ENCODE measurements at places on chromosomes 6 and 20.
A peak's percentile ranks its signal among the peaks of the same experiment; 100 is the strongest.

DNA sequence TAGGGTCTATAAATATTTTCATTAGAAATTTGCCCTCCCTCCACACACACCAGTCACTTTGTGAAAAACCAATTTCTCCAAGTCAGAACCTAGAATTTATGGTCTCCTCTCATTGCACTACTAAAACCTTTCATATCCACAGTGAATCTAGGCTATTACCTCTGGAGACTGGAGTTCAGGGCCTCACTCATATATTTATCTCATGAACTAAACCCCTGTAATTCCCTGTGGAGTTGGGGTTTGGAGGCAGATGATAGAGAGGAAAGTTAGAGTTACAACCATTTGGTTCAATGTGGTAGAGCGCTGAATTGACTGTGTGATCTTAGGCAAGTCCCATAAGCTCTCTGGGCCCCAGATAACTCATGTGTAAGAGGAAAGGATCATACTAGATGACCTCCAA is 18.2 kb upstream of the CEP85L start:
- no peak for DNase-seq

DNA sequence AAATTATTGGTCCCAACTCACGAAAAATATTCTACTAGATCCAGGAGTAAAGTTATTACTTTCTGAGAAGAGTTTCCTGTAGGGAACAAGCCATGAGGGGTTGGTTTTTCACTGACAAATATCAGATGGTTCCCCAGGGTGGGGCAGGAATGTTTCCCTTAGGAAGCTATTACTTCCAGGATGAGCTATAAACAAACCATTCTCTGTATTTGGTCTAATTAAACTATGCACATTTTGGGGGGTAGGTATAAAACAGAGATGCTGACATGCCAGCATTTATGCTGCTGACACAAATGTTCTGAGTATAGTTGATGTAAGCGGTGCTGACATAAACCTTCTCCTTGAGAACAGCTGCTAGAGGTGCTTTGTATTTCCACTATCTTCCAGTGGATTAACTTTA is 54.2 kb downstream of the OGFRL1 start:
- DNase-seq: no peak

DNA sequence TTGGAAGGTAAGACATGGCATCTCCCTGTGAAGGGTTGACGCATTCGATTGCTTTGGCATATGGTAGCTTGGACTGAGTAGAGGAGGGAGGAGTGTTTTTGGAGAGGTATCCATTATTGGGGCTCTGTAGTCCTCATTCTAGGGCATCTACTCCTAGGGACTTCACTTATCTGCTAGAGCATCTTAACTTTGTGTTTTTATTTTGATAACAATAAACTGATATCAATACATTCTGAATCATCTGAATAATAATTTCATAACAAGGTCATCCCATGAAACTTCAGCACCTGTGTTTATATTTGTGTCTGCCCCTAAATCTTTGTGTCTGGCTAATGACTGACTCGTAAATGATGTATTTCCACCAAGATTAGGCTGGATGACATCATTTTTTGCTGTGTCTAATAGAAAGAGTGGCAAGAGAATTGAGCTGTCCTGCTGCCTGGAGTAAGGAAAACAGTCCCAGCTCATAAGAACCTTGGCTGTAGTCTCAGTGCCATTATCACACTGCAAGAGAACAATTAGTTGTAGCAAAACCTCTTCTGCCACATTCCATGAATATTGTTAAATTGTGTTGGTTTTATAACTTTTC is 288.5 kb downstream of the PRL start:
- DNase-seq: no peak

- DNase-seq: no peak
Measured at GRCh38 chr20:4119854-4120209, 104.5 kb upstream of the RNF24 start.

DNA sequence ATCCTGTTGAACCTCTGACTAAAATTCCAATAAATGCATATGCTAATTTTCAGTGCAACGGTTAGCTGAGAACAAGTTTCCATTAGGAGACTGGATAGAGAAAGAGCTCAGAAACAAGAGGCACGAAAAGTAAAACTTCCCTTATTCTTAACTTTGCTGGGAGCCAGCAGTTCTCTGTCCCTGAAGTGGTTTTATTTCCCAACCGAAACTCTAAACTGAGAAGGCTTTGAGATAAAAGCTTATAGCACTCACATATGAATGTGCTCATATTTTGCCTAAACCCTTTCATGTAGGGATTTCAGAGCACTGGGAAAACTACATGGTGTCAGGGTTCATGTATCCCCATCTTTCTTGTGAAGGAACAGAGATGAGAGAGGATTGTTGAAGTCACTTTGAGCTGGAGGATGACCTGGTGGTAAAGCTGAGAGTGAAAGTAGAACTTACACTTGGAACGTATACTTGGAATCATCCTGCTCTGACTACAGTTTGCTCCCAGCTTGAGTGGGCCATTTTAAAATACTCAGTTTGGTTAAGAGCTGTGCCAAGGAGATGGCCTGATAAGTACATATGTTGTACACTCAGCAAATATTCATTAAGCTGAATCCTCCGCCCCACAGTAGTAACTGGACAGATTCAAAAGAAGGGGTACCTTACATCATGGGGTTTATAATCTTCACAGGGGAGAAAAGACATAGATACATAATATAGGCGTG is 324.2 kb upstream of the CNR1 start:
- DNase-seq: no peak

GRCh38 chr6:31575952-31576685 is 754 bp downstream of the TNF start:
- no peak for DNase-seq

DNA sequence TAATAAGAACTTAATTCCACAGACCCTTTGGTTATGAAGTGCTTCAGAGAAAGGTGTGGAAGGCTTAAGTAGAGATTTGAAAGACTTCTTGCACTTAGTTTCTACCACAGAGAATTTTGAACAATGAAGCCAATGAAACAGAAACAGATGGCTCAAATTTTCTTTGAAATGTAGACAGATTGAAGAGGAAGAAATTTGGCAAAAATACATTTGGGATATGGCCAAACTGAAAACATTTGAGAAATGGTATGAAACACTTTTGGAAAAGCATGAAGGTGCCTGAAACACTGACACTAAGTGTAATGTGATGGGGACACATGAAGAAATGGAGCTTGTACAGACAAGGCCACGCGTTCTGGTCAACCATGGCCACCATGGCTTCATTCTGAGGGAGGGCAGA is 272.4 kb upstream of the EXOC2 start:
- DNase-seq: no peak

DNA sequence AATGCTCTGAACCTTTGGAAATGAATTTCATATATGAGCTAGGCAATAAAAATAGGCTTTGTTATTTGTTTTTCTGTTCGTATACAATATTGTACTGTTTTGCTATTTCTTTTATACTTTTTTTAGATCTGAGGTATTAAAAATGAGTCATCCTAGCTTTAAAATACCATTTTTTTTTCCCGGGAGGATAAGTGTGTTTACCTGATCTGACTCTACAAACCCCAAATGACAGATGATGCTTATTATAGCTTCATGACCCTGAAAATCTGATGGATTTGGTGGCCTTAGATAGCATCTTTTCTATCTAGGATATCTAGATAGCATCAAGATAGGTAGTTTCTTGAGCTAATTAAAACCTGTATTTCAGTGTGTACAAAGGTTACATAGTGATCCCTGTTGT is 206.4 kb downstream of the DTNBP1 start:
- no peak for DNase-seq

DNA sequence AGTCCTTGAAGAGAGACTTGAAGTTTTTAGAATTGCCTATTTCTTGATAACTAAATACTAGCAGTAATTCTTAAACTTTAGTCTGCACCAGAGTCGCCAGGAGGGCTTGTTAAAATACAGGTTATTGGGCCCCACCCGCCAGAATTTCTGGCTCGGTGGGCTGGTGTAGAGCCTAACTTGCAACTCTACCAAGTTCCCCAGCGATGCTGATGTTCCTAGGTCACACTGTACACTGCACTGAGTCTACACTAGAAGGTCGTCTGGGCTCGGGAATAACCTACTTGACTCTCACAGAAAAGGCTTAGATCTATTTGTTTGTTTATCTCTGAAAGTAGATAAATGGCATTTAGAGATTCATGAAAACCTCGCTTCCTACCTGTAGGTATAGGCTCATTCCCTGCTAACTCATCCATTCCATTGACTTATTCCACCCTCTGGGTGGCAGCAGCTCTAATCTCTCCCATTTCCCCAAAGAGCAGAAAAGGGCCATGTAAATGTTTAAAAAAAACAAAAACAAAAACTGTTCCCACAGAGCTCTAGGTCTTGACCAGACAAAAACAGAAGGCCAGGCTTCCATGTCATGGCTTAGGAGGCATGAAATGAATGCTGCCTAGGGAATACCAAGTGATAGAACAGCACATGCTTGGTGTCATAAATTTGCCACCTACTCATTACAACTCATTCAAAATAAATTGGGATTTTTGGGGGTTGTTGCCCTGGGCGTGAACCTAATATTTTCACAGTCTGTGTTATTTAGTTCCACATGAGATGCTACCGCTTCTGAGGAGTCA is 292.1 kb downstream of the ADGB start:
- no peak for DNase-seq

GRCh38 chr6:25851961-25852360 is 20.1 kb upstream of the SLC17A1 start:
- DNase-seq: no peak

GRCh38 chr20:17391127-17391771 is 139.9 kb downstream of the BFSP1 start:
- DNase-seq: no peak

- DNase-seq: no peak
Measured at GRCh38 chr6:169186496-169187169, 67.0 kb downstream of the THBS2 start.

DNA sequence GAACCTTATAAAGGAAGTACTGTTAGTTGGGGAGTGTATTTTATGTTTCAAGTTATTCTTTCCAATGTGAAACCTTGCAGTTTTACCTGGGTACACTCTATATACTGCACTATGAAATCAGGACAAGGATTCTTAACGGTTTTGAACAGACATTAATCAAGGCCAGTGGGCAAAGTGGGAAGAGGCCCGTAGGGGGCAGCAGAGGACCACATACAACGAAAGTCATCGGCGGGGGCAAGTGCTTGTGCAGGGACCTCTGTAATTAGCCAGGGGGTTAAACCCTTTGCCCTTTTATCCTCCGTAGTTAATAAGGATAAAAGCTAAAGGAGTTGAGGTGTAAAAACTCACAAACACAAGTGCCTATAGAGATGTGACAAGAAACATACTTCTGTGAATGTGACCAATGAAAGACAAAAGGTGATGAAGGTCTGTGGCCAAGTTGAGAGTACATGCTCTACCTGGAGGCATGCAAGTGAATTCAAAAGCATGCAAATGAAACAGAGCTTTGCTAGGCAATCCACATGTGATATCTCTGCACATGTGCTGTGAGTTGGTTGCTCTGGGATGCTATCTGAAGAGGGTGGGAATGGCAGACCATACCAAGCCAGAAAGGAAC is 392.7 kb upstream of the MAN1A1 start:
- no peak for DNase-seq

GRCh38 chr6:2021713-2022125 is 223.7 kb downstream of the GMDS start:
- DNase-seq: no peak

- DNase-seq: no peak
Measured at GRCh38 chr6:16503241-16503775, 258.0 kb downstream of the ATXN1 start.

- no peak for DNase-seq
Measured at GRCh38 chr20:52340036-52340634, 148.6 kb upstream of the ZFP64 start.

GRCh38 chr20:59775687-59776055 is 157.8 kb downstream of the SYCP2 start:
- no peak for DNase-seq

DNA sequence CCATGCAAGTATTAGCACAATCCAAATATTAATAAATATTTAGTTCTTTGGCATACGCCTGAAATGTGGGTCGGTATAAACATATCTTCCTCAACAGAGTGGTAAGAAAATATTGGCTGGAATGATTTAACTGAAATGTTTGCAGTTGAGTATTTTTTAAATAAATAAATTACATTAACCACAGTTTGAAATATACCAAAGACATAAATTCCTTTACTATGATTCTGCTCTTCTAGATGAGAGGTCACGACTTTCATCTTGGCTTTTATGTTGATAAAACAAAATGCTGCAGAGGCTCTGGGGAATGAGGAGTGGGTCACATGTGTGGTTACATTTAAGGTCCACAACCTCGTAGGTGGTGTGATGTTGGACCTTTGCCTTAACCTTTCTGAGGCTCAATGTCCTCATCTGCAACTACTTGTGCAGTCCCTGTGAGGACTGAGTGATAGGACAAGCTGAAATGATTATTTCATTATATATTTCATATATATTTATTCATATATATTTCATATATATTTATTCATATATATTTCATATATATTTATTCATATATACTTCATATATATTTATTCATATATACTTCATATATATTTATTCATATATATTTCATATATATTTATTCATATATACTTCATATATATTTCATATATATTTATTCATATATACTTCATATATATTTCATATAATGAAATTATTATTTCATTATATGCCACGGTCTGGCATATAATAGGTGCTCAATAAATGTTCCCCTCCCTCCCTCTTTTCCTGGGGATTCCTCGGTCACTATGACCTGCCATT is 107.4 kb downstream of the SAMD5 start:
- DNase-seq: no peak

- no peak for DNase-seq
Measured at GRCh38 chr20:354298-354977, 7.5 kb downstream of the NRSN2 start.

- DNase-seq: no peak
Measured at GRCh38 chr6:159902620-159903019, 11.8 kb downstream of the MAS1 start.

- peak; percentile 48 for DNase-seq
Measured at GRCh38 chr6:163585932-163586437, 171.5 kb downstream of the QKI start.

GRCh38 chr6:3566812-3567211 is 110.0 kb upstream of the SLC22A23 start:
- DNase-seq: no peak

GRCh38 chr6:34075906-34076305 is 70.0 kb downstream of the GRM4 start:
- no peak for DNase-seq

- no peak for DNase-seq
Measured at GRCh38 chr20:46121184-46121930, 3.2 kb downstream of the CD40 start.

DNA sequence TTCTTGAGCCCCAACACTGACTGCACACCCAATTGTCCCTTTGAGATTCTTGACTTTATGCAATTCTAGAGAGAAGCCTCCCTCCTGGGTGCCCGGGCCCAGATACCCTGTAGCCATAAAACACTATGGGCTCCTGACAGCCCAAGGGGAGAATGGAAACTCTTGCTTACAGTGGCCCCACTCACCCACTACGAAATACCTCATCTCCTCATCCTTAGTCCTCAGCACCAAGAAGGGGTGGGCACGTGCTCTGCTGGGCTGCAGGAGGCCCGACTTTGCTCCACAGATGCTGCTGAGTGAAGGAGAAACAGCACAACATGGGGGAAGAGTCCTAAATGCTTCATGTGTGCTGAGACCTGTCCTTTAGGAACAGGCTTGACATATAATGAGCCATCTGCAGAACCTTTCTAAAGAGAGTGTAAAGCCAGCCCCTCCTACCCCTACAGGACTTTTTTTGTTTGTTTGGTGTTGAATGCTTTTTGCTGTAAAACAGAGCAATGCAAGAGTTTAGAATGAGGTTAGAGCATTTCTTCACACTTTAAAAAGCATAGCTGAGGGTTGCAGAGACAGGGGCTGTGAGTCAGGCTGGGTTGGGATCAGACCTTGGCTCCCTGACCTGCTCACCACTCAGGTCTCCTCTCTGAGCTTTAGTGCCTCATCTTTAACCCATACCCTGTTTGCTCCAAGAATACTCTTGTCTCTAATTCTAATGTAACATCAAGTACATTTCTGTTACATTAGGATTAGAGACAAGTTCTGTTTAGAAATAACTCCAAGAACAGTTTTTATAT is 17.6 kb upstream of the SIRPG start:
- DNase-seq: no peak
